ENCODE measurements at places on chromosomes 13 and 19.

GRCh38 chr13:109787135-109787954, 962 bp upstream of the IRS2 start:
- DNase-seq = no peak

DNA sequence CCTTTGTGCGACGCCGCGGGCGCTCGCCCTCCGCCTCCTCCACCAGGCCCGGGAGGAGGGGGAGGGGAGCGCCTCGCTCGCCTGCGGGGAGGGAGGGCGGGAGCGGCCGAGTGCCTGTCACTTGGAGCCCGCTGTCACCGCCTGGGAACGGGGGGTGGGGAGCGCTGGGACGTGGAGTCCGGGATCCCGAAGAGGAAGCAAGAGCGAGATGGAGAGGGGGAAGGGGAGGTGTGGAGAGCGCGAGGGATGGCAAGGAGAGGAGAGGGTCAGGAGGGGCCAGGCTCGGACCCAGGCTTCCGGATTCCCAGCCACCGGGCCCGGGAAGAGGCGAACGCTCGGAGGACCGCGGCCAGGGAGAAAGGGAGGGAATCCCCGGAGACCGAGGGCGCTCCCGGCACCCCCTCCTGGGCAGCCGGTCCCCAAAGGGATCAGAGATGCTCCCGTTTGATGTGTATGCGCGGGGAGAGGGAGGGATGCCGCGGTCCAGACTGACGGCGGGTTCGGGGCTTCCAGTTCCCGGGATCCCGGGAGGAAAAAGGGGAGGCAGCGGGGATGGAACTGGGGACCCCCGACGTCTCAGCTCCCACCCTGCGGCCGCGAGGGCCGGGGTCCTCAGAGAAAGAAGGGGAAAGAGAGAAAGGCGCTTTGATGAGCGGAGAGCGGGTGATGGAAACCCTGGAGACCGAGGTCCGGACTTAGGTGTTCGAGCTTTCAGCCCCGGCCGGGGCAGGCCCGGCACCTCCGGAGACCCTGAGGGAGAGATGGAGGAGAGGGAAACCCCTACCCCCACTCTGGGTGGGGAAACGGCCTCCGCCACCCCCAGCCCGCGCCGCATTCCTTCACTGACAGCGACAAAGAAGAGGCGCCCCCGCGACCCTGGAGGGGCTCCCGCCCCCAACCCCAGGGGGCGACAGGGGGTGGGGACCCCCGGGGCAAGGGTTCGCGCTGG, 4.7 kb upstream of the DPF1 start:
- no peak for DNase-seq

- no peak for DNase-seq
Observed at GRCh38 chr13:87676254-87677042, 5.3 kb downstream of the SLITRK5 start.

- DNase-seq = no peak
Observed at GRCh38 chr13:27006519-27007161, 165.0 kb downstream of the USP12 start.

DNA sequence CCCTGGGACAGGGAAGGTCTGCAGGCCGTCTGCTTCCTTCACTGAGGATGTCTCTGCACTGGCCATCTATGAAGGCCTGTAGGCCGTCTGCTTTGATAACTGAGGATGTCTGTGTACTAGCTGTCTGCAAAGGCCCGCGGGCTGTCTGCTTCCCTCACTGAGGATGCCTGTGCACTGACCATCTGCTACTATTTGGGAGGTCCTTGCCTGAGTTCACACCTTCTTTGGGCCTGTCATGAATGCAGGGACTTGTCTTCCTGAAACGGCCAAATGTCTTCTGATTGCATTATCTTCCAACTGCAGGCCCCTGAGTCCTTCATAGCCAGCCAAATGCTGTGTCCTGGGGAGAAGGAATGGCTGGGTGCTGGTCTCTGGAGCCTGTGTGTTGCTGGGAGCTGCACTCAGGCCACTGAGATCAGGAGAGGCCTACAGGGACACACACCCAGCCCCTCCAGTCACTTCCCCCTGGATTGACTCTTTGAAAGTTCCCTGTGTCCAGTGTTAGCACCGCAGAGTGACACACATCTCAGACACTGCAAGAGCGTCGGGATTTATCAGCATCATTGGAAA, 72.9 kb downstream of the TEX29 start:
- DNase-seq = no peak

DNA sequence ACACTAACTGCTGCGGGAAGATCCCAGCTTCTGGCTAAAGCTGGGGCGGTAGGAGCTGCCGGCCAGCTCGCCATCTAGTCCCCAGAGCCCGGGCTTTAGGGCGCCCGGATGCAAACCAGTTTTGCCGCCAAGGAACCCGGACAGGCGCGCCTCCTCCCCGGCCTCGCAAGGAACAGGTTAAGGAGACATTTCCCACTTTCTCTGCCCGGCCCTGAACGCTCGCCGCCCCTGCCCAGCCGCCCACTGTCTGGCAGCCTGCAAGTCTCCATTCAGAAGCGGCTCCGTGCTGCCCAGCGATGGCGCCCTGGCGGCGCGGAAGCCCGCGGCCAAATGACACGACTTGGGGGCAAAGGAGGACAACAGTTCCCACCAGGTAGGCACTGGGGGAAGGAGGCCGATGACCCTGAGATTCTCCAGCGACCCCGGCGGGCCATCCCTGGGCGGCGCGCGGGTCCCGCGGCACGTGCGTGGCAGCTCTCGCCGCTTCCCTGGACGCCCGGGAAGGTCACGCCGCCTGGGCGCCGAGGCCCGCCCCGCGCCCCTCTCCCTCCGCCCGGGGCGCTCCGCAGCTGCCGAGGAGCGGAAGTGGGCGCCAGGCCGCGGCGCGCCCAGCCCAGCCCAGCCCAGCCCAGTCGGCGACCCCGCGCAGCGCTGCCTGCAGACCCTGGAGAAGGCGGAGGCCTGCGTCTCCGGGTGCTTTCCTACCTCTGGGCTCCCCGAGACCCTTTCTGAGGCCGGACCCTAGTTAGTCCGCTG, 42.2 kb upstream of the HNRNPA1L2 start:
- no peak for DNase-seq

DNA sequence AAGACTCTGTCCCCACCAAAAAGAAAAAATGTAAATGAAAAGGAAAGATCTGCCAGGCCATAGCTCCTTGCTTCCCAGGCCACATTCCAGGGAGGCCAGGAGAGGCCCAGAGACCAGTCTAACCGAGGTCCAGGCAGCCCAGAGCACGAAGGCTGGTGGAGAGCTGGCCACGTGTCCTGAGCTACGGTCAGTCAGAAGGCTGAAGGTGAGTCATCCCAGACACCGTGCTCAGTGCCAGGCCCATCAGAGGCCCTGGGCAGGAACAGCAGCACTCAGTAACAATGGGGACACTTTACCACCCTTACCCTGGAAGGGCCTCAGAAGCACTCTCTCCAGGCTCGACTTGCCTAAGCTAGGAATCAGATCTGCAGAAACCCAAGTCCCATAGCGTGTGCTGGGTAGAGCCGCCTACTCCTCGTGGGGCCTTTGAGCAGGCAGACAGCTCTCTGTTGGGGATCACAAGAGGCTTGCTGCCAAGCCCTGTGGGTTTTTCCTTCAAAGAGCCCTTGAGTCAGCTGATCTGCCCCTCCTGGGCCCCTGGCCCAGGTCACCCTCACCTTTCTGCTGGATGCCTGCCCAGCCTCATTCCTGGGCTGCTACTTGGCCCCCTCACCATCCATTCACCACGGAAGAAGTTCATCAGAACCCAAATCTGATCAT, 11.6 kb upstream of the DNMT1 start:
- DNase-seq = no peak

DNA sequence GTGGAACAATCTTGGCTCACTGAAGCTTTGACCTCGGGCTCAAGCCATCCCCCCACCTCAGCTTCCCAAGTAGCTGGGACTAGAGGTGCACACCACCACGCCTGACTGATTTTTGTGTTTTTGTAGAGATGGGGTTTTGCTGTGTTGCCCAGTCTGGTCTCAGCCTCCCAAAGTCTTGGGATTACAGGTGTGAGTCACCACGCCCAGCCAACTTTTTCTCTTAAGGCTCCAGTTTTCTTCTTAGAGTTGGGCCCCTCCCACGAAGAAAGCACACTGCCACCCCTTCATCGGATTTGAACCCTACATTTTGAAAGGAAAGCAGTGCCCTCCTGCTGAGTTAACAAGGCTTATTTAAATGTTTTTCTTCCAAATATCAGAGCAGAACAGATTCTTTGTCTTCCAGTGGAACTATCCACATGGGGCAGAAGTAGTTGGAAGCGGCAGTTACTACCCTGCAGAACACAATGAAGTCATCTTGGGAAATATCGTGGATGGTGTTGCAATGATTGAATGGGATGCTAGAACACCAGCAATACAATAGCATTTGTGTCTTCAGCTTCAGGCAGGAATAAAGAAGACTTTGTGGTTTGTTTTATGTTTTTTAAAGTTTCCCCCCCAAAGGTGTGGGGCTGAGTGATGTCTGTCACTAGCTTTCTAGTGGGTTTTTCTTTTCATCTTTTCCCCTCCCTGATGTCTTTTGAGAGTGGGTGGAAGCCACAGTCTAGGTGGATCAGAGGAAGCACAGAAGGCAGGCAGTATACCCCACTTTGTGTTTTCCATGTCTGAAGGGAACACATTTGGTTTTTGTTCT, 8.9 kb downstream of the ACTN4 start:
- no peak for DNase-seq

GRCh38 chr13:71503781-71504180, 363.2 kb downstream of the DACH1 start:
- no peak for DNase-seq

- no peak for DNase-seq
Observed at GRCh38 chr13:37446503-37446902, 152.1 kb downstream of the POSTN start.

DNA sequence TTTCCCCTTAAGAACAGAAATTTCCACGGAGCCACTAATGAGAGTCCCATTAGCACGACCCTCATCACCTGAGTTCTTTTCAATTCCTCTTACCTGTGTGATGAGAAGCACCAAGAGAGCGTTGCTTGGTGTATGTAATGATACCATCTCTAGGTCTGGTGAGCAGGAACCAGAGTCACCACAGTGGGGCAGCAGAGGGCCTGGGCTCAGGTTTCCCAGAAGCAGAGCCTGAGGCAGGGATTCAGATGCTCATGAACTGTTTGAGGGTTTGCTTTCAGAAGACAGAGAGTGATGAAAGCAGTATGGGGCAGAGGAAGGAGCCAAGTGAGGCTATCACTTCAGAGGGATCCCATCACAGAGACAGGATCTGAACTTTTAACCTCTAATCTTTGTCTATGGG, 3.1 kb upstream of the PTPRH start:
- no peak for DNase-seq

- no peak for DNase-seq
Observed at GRCh38 chr19:19997656-19998268, 41.5 kb downstream of the ZNF682 start.

GRCh38 chr19:50362030-50362412, 3.4 kb downstream of the NAPSA start:
- DNase-seq = no peak

GRCh38 chr13:83085186-83085900, 796.9 kb downstream of the SLITRK1 start:
- no peak for DNase-seq

DNA sequence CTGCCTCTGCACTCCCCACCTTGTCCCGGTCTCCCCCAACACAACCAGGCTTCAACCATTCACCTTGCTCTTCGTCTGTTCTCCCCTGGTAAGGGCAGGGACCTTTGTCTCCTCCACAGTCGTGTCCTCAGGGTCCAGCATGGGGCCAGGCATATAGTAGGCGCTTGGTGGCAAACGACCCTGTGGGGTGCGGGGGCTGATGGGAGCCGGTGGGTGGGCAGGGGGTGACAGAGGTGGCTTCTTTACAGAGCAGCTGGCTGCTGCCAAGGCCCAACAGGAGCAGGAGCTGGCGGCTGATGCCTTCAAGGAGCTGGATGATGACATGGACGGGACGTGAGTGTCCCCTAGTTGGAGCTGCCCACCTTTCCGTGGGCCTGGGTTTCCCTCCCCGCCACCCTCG, 9.7 kb downstream of the PRKCSH start:
- DNase-seq = no peak

DNA sequence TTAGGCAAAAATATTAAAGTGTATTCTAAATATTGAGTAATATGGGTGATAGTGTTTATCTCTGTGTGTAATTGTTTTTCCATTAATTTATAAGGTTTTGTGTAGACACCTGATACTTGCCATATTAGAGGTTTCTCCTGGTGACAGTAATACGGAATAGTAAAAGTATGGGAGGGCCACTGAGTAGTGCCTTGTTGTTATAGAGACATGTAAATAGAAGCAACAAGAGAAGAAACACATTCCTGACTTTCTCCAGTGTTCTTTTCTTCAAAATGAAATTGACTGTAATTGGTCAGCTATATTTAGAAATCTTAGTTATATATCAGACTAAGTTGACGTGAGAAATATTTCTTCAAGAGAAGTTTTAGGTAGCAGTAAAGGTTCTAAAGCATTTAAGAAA, 18.5 kb downstream of the RNASEH2B start:
- DNase-seq = no peak

DNA sequence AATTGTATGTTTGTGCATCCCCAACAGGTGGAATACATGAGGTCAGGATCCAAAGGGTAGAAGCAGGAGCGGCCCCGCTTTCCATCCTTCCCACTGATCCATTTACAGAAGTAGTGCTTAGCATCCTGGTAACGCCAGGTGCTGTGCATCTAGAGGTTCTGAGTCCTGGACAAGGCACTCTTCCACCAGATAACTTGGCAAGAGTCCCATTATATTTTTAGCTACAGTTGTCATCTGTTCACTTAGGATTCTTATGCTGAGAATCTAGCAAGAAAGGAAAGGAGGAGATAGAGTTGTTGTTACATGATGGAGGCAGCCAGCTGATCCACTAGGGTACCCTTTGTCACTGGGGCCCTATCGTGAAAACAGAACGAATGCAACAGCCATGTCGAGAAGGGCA, 389.5 kb upstream of the ZNF507 start:
- DNase-seq = no peak

GRCh38 chr13:47066226-47066625, 169.4 kb upstream of the HTR2A start:
- no peak for DNase-seq

GRCh38 chr19:7783991-7784423, 21.0 kb downstream of the CLEC4M start:
- no peak for DNase-seq

DNA sequence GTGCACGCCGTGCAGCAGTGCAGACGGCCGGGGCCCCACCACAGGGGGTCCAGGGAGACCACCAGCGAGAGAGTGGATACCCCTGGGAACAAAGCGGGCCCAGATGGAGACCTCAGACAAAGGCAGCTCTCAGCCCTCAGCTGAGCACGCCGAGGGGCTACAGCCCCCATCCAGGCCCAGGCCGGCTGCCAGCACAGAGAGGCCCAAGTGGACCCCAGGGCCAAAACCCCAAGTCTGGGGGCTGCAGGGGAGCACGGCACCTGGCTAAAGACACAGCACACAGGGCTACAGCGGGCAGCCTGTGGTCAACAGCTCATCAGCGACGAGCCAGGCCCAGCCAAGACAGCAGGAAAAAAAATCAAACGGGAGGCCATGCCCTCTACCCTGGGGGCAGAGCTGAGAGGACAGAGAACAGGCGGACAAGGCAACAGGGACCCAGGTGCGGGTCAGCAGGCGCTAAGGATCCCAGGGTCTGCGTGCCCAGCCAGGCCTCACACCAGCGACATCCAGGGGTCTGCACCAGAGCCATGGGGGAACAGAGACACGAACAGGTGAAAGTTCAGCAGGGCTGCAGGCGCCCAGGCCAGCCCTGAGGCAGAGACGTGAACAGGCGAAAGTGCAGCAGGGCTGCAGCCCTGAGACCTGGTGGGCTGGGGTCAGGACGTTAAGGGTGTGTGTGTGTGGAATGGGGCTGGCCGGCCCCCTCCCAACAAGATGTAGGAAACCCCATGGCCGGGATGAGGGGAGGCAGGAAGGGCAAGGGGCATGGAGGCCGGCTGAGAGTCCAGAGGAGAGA, 34.3 kb downstream of the RASA3 start:
- DNase-seq = no peak

- no peak for DNase-seq
Observed at GRCh38 chr19:41546386-41546789, 29.6 kb upstream of the CEACAM21 start.
